CMK (cell line): ENCODE measurements at places on chromosomes 1 and 21.

GRCh38 chr1:5620997-5621396, 371.2 kb downstream of the NPHP4 start:
- DNase-seq, result no peak

DNA sequence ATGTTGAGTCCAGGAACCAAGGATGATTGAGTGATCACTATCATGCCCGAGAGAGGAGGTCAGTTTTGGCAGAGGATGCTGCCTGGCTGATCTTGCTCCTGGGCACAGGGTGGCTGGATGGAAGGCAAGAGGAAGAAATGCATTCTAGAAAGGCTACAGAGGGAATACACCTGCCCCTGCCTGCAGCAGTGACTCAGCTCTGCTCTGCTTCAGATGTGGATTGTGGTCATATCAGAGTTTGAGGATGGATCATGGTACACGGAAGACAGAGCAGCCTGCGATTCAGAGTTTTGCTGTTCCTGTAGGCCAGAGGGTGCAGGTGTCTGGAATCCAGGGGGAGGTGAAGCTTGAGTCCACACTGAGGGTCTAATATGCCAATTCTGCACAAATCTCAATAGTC, 37.2 kb downstream of the PCP4 start:
- no peak for DNase-seq

DNA sequence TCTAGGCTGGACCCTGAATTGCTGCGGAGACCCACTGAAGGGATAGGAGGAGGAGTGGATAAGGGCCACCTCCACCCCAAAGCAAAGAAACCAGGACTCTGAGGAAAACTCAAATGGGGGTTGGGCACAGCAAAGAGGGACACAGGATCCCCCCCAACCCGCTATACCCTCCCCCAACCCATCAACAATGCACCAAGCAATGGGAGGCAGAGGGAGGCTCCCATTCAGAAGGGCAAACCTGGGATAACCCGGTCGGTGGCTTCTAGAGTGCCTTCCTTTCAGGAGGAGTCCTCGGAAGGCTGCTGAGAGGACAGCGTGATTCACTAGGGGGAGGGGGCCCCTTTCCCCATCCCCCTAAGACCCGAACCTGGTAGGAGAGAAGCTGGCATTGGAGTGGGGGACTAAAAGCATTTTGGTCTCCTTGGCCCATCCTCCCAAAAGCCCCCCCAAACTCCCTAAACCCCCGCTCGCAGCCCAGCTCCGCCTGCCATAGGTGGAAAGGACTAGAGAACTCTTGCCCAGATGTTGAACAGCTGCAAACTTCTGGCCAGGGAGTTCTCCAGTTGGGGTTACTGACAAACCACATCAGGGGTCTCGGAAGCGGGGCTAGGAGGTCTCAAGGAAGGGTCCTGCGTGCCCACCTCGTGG, 1.3 kb downstream of the MEF2D start:
- DNase-seq, result no peak

DNA sequence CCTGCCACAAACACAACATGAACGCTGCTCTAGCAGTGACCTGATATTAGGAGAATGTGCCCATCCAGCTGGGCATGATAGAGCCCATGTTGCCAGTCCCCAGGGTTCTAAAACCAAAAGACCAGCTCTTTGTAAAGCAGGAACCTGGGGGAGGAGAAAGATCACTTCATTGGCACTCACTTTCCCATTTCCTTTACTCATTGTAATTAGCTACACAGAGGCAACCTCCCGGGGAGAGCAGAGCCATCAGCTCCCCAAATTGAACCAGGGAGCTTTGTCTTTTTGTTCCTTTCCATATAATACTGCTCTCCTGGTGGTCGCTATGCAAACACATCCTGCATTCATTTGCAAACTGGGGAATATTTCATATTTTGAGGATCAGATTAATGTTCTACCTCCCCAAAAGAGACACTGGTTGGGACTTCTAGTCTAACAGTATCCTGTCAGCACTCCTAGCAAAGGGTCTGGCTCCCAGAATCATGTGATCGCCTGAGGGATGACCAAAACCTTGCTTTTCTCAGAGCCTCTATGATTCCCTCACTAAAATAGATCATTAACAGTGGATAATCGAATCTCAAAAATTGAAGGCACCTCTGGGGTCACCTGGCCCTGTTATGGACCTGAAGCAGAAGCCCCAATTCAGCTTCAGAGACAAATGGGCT, 76.7 kb upstream of the CD1D start:
- no peak for DNase-seq

- no peak for DNase-seq
These were observed 36.9 kb downstream of the RAP1GAP start for GRCh38 chr1:21631944-21632887.
